HT1080 (cell line): ENCODE measurements at places on chromosomes 2 and 18. TPM values are rescaled to one million over a fixed set of nuclear protein-coding genes. Genes with fewer than 3 reads are reported as not detected.

Gene TCF4
- total RNA-seq = 11.5 and 14.7 TPM in 2 replicates

Gene RPIA
- total RNA-seq = 9.5 and 25.3 TPM in 2 replicates

Gene ZSWIM2
- not detected in 2 replicates for total RNA-seq

GRCh38 chr2:204860274-204860673, 315.0 kb downstream of the PARD3B start:
- no peak for DNase-seq

- DNase-seq = no peak
These were observed 52.6 kb downstream of the BCL11A start for GRCh38 chr2:60500861-60501260.

DNA sequence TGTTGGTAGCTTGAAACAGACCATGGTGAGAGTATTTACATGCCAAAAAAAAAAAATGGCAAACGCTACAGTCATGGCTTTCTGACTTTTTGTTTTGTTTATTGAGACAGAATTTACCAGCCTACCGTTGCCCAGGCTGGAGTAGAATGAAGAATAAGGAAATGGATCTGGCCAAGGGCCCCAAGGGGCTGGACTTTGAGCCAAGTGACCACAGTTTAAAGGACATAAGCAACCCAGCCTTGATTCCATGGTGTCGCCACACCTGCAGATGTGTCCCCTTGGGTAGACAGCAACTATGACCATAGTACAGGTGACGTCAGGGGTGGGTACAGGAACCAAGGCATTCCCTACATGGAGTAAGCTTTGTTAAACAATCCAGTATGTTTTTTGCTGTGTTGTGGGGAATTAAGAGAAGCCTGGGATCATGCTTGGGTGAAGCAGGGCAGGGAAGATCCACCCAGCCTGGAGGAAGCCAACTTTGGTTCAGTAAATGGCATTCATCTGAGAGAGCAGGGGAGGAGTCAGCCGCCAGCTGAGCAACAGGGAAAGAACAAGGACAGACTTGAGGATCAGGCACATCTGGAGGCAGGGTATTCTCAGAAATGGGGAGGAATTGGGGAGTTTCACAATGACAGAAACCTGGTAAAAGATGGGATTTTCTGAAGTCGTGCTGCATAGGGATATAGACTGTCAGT, 110.3 kb upstream of the SH3BP4 start:
- no peak for DNase-seq

DNA sequence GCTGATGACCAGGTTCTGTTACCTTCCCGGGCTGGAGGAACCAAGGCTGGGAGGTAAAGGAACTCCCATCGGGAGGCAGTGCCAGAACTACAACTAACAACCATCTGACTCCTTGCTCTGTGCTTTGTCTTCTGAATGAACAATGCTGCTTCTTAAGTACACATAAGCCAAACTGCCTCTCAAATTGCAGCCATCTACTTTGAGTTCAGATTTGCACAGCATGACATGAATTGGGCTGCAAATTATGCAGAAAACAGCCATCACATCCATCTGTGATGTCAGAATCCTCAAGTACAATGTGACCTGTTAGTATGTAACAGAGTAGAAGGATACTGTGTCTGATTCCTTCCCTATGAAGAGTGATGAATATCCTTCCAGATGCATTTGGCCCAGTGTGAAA, 290.6 kb downstream of the ZNF521 start:
- no peak for DNase-seq

DNA sequence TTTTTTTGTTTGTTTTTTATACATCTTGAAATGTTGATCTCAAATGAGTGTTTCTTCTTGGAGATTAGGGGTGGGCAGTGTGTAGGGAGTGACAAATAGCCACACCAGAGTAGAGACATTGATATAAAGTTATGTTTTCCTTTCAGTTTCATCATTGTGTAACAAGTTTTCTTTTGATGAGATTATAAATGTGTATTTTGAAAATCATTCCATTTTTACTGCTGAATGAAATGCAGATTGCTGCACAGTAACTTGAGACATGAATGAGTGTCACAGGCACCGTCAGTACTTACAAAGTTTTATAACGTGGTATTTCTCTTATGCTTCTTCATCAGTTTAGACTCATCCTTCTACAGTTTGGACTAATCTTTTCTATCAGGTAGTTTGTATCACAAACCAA, 370 bp downstream of the MEP1B start:
- DNase-seq = no peak

DNA sequence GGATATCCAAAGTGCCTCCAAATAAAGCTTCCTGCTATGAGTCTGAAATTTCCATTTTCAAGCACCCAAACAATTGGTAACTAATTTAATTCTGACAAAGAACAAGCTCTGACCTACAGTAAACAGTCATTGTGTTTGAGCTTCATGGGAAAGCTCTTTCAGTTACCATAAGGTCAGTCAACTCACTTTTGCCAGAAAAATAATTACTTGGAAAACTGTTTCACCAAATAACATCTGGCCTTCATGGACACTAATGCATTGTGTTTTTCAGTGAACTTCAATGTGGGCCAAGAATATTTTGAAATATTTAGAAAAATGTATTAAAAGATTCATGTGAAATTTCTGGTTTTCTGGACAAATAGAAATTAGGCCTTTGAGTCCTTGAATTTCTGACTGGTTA, 369.9 kb downstream of the GALR1 start:
- no peak for DNase-seq

DNA sequence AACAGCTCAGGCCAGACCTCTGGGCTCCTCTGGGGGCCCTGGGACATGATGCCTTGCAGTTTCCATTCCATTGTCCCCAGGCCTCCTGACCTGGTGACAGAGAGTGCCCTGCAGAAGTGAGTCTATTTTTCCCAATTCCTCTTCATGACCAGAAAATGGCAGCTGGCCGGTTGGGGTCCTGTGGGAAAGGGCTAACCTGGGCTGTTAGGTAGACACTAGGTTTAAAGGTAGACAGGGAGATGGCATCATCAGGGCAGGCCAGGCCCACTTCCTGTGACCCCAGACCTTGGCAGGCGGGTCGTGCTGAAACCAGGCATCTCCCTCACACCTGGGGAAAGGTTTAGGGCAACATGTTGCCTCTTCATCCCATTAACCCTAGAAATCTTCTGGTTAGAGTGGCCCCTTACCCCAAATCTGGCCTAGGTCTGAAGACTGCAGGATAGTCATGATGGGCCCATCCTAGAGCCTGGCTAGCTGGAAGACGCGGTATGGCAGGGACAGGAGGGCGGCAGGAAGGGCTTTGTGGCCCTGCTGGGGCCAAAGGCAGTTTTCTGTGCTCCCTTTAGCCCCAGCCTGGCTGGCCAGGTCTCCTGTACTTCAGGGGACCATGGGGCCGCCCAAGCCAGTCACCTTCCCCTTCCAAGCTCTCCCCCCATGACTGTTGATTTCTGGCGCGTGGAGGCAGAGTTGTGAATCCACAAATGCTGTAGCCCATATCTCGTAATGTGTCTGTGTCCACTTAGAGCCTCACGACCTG, 10.1 kb downstream of the POMC start:
- DNase-seq = no peak
